ENCODE measurements at places on chromosomes 7 and 10.
A peak's percentile ranks its signal among the peaks of the same experiment; 100 is the strongest.

DNA sequence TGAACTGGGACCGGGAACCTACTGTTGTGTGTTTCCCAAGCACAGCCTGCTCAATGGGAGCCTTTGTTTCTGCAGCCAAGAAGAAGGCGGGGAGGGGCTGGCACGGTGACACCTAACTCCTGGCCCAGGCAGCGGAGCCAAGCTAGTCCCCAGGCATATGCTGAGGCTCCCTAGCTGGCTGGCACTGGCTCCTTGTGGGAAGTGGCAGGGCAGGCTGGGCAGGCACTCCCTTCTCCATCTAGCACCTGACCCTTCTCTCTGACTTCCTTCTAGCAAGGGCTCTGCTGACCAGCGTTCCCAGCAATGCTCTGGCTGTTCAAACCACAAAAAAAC is 325.0 kb downstream of the PLXNA4 start:
- DNase-seq: no peak

- no peak for DNase-seq
Observed at GRCh38 chr10:89248-89647, 40.2 kb upstream of the TUBB8 start.

- DNase-seq: no peak
Observed at GRCh38 chr10:5683065-5683464, 1.6 kb upstream of the TASOR2 start.

GRCh38 chr10:93309062-93309461 is 173.1 kb downstream of the MYOF start:
- no peak for DNase-seq

DNA sequence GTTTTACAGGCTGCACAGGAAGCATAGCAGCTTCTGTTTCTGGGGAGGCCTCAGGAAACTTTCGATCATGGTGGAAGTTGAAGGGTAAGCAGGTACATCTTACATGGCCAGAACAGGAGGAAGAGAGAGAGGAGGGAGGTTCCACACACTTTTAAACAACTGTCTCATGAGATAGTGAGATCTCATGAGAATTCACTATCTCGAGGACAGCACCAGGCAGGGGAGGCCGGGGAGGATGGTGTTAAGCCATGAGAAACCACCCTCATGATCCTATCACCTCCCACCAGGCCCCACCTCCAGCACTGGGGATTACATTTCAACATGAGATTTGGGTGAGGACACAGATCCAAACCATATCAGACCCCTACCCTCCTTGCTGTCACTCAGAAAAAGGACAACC is 23.7 kb downstream of the ZNF503 start:
- DNase-seq: no peak

- peak; percentile 17 for DNase-seq
Observed at GRCh38 chr10:42475168-42476098, 162.9 kb downstream of the ZNF33B start.

GRCh38 chr10:63634488-63635065 is 113.4 kb downstream of the REEP3 start:
- DNase-seq: no peak

- no peak for DNase-seq
Observed at GRCh38 chr10:9613338-9614075, 1404.2 kb upstream of the CELF2 start.

Data from Panc1 (cell line).